ENCODE measurements at places on chromosomes 13 and 19.
A peak's percentile ranks its signal among the peaks of the same experiment; 100 is the strongest.

DNA sequence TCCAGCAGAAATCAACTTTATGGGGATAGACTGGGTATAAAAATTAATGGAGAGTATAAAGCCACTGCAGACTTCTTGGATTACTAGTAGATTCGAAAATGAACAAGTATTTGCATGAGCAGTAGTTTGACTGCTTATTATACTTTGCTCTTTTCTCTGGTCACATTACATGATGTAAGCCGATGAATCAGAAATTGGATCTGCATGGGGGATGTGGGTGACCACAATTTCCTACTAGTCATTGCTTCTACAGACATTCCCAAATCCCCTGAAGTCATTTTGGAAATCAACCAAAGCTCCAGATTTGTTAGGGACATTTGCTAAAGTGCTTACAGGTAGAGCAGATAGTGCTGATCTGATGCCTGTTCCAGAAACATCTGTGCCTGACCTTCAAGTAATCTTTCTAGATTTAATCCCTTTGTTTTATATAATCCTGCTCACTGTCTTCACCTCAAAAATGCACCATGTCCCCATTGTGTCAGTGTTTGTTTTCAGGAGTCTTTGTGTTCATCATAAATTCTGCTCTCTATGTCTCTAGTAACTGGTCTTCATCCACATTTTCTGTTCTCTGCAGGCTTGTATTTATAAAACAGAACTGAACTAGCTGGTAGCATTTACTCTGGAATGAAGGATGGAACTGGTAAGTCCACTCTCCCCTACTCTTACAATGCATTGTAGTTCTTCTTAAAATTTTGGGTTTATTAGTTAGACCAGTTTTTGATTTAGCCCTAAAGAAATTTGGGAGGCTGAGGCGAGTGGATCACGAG is 201.5 kb upstream of the CSNK1A1L start:
- no peak for DNase-seq

DNA sequence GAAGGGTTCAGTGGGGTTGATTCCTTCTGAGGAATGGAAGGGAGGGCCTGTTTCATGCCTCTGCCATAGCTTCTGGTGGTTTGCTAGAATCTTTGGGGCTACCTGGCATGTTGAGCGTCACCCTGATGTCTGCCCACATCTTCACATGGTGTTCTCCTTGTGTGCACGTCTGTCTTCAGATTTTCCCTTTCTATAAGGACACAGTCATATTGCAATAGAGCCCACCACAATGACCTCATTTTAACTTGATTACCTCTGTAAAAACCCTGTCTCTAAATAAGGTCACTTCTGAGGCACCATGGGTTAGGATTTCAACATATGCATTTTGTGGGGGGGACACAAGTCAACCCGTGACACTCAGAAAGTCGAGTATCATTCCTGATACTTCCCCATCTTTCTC is 257.9 kb downstream of the COG6 start:
- no peak for DNase-seq

- DNase-seq, result no peak
Observed at GRCh38 chr19:58059671-58060078, 593 bp downstream of the ZNF135 start.

DNA sequence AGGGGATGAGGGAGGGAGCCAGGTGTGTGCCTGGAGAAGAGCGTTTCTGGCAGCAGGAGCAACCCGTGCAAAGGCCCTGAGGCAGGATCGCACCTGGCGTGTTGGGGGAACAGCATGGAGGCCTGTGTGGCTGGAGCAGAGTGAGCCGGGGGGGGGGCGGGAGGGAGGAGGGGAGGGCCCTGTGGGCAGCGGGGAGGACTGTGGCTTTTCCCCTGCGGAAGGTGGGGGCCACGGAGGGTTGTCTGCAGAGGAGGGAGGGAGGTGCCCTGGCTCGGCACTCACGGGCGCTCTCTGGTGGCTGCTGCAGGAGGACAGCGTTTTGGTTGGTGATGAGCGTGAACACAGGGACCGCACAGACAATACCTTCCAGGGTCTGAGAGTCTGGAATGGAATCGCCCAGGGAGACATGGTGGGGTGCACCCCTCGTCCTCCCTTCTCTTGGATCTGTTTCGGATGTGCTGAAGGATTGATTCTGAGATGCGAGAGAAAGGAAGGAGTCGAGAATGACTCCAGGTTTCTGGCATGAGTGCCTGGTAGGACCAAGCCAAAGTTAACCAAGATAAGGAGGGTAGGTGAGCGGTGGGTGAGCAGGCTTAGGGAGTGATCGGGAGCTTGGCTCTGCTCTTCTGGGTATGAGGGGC is 6.5 kb downstream of the RAB11B start:
- peak; percentile 80 for DNase-seq

DNA sequence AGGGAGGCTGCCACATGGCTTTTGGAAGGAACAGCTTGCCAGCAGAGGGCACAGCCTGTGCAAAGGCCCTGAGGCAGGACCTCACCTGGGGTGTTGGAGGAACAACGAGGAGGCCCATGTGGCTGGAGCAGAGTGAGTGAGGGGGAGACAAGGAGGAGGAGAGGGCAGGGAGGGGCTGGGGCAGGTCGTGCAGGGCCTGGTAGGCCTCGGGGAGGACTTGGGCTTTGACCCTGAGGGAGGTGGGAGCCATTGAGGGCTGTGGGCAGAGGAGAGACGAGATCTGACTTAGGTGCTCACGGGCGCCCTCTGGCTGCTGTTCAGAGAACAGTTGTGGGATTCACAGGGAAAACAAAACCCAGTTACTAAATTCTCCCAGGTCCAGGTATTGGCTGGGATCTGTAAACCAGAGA is 25.2 kb downstream of the ZNRF4 start:
- peak; percentile 12 for DNase-seq

DNA sequence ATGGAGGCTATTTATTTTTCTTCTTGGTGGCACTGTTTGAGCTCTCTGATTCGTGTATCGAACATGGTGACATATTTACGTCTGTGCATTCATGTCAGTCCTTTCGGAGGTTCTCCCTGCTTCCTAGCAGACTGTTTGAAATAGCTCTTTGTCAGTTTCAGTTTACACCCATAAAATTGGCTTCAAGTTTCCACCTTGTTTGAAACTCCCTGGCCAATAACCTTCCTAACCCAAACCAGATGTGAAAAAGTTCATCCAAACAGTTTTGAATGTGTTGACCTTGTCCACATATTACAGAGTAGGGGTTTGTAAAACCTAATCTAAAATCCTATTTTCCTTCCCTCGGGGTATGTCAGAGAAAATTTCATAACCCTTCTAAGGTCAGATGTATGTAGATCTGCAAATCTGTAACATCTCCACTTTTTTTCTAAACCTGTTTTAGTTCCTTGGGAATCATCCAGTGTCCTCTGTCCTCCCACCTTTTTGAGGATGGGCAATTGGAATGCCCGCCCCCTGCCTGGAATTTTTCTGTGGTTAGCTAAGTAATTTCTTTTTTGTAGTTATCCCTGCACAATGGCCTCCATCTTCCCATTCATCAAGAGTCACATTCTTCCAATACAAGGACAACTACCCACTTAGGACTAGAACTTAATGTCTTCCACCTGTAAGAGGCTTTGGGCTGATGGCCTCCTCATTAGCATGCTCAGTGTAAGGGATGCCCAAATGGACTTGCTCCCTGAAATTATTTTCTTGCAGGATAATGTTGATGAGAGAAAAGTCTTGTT is 499.8 kb downstream of the GPC6 start:
- no peak for DNase-seq

- DNase-seq, result no peak
Observed at GRCh38 chr13:73622381-73622780, 511.8 kb downstream of the KLF12 start.

- DNase-seq, result no peak
Observed at GRCh38 chr13:68976287-68976686, 1131.3 kb upstream of the ATXN8OS start.

DNA sequence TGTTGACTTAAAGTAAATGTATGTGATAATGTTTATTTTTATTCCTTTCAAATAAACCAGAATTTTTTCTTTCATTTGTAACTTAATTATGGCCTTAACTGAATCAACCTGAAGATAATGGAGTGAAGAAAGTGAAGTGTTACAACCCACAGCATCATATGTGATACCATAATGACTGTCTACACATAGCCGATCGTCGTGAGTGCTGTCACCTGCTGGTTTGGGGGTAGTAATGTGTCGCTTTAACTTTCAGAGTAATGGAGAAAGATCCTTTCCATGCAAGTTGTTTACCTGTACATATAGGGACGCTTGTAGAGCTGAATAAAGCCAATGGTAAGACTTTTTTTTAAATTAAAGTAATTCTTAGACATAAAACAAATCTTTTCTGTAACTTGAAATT is 9.9 kb downstream of the CDC16 start:
- no peak for DNase-seq

DNA sequence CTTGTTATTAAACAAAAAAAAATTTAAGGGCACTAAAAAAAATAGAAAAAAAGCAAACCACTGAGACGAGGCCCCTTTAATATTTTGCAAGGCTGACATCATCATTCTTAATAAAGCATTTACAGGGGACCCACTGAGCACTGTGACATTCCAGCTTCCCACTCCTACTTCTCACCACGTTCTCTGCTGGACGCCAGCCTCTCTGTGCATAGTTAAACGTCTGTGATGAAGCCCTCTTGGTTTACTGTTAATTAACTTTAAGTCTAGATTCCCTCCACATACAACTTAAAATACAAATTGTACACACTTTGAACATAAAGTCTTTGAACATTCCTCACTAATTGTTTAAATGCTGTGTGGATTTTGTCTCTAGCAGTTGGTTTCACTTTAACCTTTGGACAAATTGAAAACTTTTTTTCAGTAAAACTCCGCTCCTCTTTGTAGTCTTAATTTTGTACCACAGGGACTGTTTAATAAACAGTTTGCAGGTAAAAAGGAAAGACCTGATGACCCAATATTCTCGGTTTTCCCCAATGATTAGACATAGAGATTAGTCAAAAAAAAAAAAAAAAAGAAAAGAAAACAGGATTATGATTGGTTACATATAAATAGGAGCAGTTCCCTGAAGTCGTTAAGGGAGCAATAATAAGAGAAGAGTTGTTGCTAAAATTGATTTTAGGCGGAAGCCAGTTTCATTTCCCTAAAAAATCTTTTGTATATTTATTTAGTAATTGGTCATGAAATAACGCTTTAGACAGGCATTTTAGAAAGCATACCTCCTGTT is 219.8 kb downstream of the MZT1 start:
- no peak for DNase-seq

GRCh38 chr19:14127929-14128509 is 8.4 kb downstream of the ASF1B start:
- peak; percentile 29 for DNase-seq

DNA sequence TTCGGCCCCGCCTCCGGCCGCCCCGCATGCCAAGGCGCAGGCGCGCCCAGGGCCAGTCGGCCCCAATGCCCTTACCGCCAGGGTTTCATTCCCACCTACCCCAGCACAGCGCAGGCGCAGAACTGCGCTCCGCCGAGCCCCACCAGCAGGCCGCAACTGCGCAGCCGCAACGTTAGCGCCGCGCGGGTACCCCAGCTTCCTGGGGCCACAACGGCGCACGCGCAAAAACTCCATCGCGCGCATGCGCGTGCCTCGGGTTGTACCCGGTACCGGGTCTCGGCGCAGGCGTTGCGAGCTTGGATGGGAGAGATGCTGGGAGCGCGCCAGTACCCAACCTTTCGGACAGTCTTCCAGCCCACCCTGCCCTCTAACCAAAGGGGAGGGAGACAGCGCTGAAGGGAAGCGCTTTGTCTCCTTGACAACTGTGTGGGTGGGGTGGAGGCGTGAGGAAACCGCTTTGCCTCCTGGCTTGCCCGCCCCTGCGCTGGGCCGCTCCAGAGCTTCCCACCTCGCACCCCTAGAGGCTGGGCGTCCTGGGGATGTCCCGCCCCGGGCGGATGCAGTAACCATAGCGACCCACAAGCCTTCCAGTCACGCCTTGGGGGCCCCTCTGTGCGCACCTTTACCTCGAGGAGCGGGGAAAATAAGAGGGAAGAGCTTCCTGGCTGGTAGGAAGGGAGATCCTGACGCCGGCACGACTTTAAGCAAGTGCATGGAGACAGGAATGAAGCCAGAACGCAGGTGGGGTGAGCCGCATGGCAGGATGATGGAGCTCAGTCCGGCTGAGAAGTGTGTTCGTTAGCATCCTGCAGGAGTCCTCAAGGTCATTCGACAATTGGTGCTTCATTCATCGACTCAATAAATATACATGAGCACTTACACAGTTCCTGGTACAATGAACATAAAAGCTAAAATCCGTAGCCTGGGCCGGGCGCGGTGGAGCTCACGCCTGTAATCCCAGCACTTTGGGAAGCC is 525 bp upstream of the MYPOP start:
- peak; percentile 99 for DNase-seq

GRCh38 chr13:34941835-34942731 is at the start of gene NBEA:
TSS of gene NBEA (plus strand) at chr13:34942270. CDS start at chr13:34942821, 551 bp downstream.
- peak; percentile 78 for DNase-seq

DNA sequence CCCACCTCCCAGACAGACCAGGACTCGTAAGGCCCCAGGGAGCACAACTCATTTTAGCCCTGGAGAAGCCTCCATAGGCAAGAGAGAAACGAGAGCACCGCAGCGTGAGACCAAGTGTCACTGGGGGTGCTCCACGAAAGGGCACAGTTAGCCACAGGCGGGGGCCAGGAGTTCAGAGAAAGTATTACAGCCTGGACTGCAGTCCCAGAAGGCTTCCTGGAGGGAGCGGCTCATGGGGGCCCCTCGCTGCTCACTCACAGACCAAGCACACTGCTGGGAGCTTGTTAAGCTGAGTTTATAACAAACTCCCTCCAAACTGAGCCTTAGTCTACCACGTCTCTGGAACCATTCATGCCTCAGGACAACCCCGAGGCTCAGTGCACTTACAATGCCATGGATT is 16.5 kb downstream of the ANKRD27 start:
- DNase-seq, result no peak

All from CD4-positive, alpha-beta T cell treated with Interferon alpha-2 for 1 hour (primary cell).